Astrocyte (in vitro differentiated cells and primary cell): ENCODE measurements at places on chromosomes 1 and 21. TPM values are rescaled to one million over a fixed set of nuclear protein-coding genes. Genes with fewer than 3 reads are reported as not detected.

- DNase-seq = no peak
These were observed 23.3 kb downstream of the TFF3 start for GRCh38 chr21:42291751-42292562.

GRCh38 chr1:204684206-204684570 lies 1.4 kb downstream of the LRRN2 start:
- DNase-seq = no peak

DNA sequence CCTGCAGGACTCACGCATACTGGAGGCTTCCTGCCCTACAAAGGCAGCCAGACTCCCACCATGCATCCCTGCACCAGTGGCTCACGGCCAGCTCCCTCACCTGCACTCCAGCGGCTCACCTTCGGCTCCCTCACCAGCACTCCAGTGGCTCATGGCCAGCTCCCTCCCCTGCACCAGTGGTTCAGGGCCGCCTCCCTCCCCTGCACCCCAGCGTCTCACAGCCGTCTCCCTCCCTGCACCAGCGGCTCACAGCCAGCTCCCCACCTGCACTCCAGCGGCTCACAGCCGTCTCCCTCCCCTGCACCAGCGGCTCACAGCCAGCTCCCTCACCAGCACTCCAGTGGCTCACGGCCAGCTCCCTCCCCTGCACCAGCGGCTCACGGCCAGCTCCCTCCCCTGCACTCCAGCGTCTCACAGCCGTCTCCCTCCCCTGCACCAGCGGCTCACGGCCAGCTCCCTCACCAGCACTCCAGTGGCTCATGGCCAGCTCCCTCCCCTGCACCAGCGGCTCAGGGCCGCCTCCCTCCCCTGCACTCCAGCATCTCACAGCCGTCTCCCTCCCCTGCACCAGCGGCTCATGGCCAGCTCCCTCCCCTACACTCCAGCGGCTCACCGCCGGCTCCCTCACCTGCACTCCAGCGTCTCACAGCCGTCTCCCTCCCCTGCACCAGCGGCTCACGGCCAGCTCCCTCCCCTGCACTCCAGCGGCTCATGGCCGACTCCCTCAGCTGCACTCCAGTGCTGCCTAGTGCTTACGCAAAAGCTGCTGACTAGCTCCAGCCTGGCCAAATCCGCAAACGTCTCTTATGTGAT lies 324.5 kb downstream of the NPHP4 start:
- no peak for DNase-seq

DNA sequence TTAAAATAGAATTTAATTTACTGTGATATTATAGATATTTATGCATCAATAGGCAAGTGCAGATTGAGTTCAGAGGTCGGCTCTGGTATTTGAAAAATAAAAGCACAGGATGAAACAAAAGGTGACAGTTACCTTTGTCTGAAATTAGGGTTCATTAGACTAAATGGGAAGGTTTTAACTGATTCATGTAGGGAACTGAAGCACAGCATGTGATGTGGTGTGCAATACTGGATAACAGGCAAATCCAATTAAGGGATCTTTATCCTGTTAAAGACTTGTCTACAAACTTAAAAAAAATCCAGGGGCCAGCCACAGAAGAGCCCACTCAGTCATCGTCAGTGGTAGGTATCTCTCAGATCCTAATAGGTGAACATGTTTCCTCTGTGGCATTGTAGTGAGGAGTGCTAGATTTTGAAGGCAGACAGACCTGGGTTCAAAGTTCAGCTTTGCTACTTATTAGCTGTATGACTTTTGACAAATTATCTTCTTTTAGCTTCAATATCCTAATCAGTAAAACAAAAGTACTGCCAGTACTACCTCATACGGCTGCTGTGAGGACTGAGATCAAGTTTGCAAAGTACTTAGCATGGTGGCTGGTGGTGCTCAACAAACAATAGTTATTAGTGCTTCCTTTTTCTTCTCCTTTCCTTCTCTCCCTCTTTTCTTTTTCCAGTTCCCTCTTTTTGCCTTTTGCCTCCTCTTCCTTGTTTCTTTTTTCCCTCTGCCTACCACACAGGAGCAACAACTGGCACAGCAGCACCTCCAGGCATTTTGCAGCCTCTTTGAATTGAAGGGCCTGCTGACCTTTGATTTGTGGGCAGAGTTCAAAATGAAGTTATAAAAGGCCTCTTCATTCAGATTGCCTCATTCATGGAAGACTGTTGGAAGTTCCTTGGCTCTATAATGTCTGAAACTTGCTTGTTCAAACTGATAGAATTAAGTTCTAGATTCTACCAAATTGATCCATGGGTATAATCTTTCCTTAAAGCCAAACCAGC lies 44.9 kb upstream of the FOXD3 start:
- no peak for DNase-seq

Gene GFI1
- total RNA-seq = 0.48 and 0.89 TPM in 2 replicates
